ENCODE measurements at places on chromosomes 1 and 21.
A peak's percentile ranks its signal among the peaks of the same experiment; 100 is the strongest.

DNA sequence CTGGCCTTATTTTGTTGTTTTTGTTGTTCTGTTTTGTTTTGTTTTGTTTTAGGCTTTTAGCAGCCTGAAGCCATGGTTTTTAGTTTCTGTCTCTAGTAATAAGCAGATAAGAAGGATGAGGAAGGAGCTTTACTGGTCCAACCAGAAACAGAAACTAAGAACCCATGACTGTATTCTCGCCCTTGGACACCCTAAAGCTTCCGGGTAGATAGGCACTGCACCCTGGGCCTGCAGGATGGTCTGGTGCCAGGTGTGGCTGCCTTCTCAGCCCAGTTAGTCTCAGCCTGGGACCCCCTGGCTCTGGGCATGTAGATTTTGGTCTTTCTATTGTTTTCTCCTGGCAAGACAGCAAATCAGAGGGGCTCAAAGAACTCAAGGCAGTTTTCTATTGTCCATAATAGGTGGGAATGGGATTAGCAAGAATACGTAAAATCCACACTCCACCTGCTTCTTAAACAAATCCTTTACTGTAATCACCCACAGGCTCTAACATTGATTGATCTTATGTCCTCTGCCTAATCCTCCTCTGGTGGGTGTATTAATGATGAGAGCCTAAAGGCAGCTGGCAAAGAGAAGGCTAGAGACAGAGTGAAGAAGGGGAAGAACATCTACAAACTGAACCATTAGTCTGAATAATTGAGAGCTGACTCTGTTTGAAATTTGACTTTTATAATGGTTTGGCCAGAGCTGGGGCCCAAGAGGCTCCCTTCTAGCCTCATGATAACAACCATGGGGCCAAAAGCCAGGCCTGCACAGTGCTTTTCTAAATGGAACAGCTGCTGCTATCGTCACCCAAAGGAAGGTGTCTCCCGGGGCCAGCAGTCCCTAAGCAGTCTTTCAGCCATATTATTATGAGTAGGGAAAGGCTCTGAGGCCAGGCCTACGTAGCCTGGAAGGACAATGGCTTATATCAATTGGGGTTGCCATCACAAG lies 106.8 kb upstream of the ATP1A1 start:
- DNase-seq: no peak

GRCh38 chr1:182146286-182146685 lies 84.8 kb upstream of the ZNF648 start:
- DNase-seq: no peak

DNA sequence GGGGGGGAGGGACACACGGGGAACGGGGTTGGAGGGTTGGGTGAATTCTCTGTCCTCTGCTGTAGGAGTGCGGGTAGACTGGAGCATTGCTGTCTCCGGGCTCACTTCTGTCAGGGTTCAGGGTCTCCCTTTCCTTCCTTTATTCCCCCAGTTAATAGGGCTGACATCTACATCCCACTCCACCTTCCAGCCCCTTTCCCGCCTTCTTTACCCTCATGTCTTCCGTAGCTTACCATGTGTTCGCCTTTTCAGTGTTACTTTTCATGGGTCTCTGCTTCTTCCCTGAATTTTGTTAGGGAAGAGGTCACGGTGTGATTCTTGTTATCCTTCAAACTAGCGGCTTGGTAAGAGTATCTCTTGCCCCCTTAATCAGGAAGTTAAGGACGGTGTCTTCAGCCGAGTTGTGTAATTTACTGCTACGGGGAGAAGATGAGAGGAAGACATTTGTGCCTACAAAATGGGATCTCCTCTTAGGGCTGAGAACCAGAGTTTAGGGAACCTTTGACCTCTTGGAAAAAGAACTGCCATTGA lies 917 bp downstream of the RAP1A start:
- no peak for DNase-seq

DNA sequence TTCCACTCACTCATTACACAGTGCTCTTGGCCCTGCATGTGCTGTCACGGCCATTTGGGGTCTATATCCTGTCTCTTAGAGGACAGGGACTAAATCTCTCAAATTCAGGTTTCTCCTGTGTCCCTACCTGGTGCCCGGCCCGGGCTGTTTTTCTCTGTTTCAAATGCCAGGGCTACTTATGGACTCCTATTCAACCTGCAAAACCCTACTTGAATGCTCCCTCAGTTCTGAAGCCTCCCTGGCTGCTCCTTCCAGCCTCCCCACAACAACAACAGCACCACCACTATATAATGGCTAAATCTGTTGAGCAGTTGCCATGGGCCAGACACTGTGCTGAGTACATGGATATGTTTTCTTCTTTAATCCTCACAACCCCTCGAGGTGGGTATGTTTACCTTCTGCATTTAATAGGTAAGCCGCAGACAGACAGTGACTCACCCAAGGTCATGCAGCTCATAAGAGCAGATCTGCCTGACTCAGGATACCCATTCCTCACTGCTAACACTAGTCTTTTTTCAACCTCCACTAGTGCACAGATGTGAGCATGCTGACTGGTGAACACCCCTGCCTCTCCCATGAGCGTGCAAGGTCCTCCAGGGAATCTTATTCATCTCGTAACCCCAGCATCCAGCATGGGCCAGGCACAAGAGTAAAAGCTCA lies 29.9 kb downstream of the DHRS3 start:
- DNase-seq: no peak

DNA sequence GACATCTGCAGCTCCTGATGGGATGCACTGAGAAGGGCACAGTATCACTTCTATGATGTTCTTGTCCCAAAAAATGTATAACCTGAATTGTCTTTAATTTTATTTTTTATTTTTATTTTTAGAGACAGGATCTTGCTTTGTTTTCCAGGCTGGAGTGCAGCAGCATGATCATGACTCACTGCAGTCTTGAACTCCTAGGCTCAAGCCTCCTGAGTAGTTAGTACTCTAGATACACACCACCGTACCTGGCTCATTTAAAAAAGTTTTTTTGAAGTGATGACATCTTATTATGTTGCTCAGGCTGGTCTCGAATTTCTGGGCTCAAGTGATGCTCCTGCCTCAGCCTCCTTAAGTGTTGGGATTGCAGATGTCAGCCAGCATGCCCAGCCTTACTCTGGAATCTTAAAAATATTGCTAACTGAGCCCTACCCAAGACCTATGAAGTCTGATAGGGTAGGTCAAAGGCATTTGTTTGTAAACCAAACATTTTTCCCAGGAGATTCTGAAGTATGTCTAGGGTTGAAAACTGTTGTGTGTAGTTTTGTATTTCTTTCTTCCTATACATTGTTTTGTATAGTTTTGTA lies 68.9 kb downstream of the ATF6 start:
- DNase-seq: no peak

DNA sequence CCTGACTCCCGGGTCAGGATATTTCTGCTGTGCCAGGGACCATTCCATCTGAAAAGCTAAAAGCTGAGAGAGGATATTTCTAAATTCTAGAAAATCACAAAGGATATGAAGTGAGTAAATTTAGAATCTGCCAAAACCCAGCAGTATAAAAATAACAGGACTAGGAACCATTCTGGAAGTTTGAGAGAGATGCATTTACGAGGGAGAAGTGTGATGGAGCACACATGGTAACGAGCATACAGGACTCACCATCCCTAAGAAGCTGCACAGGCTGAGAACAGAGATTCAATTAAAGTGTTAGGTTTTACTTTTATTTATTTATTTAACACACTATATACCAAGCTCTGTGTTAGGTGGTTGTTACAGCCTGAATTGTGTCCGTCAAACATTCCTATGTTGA lies 116.3 kb downstream of the GLUL start:
- DNase-seq: no peak

DNA sequence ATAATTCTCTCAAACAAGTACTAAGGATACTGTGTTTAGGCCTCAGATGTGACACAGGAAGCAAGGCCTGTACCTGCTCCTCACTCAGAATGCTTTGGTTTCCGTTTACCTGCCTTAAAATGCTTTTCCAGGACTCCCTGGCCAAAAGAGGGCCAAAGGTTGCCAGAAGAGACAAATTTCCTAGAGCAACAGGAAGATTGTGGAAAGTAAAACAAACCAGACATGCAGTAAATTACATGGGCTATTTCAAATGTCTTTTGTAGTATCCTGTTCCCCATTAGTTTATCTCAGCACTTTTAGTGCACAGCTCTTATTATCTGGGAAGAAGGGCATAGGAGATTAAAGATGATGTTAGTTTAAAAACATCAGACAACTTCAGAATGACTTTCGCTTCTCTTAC lies 280.0 kb downstream of the NFIA start:
- DNase-seq: no peak

GRCh38 chr1:245837718-245838117 lies 669.4 kb downstream of the SMYD3 start:
- no peak for DNase-seq

DNA sequence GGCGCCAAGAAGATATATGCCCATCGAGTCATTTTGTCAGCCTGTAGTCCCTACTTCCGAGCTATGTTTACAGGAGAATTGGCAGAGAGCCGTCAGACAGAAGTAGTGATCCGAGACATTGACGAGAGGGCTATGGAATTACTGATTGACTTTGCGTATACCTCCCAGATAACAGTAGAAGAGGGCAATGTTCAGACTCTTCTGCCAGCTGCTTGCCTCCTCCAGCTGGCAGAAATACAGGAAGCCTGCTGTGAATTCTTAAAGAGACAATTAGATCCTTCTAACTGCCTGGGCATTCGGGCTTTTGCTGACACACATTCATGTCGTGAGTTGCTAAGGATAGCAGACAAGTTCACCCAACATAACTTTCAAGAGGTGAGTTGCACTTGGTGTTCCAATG lies 19.1 kb downstream of the KLHL20 start:
- no peak for DNase-seq

DNA sequence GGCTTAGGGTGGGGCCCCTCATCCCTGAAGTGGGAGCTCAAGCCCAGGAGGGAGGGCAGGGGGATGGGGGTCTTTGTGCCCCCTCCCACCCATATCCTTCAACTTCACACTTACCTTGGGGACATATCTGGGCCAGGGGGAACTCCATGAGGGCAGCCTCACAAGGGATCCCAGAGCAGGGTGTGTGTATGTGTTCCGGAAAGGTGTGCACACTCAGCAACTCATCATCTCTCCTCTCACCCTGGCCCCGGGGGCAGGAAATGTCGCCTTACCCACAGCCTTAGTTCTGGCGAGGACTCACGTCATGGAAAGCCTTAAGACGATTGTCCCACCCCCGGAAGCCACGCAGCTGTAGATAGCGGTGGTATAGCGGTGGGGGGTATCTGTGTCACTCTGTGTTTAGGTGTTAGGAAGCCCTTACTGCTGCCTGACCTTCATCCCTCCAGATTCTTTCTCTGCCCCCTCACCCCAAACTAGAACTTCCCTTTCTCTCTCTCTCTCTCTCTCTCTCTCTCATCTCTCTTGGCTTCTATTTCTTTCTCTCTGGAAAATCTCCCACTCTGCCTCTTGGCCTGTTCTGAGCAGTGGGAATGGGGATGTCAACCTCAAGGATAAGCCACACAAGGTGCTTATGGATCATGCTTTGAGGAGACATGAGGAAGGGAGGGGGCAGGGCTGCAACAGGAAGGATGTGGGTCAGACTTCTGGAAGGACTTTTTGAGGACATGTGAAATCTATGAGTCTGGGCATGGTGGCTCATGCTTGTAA lies at the start of gene SH2D2A:
Gene SH2D2A (minus strand): TSS at position 288 of the 768 bp plus-strand sequence. CDS start 140 bp downstream, at position 148.
- DNase-seq: peak; percentile 78

DNA sequence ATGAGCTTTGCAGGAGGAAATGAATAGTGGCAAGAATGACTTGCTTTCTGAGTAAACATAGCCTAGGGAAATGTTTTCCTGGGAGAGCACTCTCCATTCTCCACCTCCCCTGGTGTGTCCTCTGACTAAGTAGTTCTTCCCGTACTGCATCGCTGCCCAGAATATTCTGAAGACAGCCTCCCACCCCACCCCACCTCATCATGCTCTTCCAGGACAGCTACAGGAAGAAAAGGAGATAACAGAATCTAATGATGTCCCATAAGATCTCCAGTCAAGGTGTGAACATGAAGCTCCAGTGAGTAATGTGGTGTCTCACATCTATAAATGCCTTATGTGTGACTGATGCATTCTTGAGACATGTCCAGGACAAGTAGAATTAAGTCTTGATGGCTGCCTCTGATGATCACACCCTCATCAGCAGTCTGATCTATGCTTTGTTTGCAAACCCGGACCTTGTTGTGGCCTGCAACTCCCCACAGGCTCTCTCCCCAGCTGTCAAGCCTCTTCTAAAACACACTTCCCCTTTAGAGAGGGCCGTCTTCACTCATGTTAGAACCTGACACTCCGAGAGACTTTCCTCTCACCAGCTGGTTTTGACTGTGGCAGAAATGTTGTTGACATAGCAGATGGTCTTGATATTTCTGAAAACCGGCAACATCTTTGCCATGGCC lies 183.0 kb downstream of the CYYR1 start:
- no peak for DNase-seq

DNA sequence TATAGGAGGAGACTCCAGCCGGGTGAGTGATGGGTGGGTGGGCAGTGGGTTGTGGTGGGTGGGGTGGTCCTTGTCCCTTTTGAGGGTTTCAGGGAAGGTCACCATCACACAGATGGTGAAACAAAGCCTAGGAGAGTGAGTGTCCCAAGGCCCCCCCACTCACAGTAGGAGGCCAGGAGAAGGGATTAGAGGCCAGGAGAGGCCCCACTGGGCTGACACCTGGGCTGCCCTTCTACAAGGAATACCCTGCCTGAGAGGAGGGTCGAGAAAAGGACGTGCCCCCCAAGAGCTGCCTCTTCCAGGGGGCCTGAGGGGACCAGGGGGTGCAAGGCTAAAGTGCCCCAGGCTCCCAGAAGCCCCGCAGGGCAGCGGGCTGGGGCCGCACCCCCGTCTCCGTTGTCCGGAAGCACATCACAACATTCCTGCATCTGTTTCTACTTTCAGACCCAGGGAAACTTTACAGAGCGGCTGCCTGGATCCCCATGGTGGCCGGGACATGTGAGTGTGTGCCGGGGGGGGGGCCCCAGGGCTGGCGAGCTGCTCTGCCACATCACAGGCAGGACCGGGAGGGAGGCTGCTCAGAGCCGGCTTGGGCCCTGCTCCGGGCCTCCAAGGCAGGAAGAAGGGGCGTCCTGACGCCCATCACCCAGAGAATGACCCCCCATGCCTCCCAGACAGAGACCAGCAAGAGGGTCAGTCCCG lies 68.2 kb downstream of the ARHGEF16 start:
- no peak for DNase-seq

DNA sequence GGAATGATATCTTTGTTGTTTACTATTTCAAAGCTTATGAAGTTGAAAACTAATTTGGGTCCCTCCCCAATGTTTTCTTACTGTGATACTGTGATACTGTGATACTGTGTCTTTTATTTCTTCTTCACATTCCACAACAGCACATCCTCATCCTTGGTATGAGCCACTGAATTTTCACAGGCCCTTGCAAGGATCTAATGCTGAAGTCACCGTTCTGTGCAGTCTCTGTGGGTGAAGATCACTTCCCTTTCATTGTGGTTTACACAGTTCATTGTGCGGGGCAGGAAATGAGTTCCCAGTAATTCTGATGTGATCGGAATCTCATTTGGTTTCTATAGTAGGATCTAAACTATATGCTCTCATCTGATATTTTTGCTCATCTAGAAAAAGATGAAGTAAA lies 32.1 kb upstream of the PAXBP1 start:
- no peak for DNase-seq

Measured in stimulated activated CD4-positive, alpha-beta T cell treated with anti-CD3 and anti-CD28 coated beads, Interleukin-15, amount 100 ng/mL, for 1 hour (primary cell).